SJCRH30 (cell line): ENCODE measurements at places on chromosomes 2 and 18. TPM values are rescaled to one million over a fixed set of nuclear protein-coding genes. Genes with fewer than 3 reads are reported as not detected.

GRCh38 chr18:76446321-76447257 is 48.5 kb downstream of the ZNF516 start:
- no peaks in the 10 kb centered on the region for H3K36me3 ChIP-seq
- DNase-seq = no peak
- no peaks in the 10 kb centered on the region for H3K27me3 ChIP-seq
- no peak overlapping the region for H3K4me3 ChIP-seq
- H3K4me1 ChIP-seq = no peaks in the 10 kb centered on the region

Gene GAL3ST2
- total RNA-seq = not detected in 2 replicates

DNA sequence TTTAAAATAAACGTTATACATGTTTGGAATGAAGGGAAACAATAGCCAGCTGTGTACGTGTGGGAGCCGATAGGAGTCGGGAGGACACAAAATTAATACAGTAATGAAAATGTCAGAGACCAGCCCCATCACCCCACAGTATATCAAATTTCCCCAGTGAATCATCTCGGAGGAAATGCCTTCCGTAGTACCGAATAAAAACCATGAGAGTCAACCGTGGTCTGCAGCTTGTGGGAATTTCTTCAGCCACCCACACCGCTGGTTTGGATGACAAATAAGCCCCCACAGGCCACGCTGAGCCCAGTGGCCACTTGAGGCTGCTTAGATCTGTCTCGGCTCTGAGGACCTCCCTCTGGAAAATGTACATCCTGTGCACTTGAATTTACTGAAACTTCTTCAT is 133.7 kb downstream of the COL6A3 start:
- H3K4me1 ChIP-seq = peaks cover 11% of the 10 kb centered on the region
- no peak overlapping the region for H3K4me3 ChIP-seq
- H3K36me3 ChIP-seq = no peaks in the 10 kb centered on the region
- H3K27me3 ChIP-seq = no peaks in the 10 kb centered on the region; the same call in 1 of the 2 replicates
- peak; percentile 39 for DNase-seq

DNA sequence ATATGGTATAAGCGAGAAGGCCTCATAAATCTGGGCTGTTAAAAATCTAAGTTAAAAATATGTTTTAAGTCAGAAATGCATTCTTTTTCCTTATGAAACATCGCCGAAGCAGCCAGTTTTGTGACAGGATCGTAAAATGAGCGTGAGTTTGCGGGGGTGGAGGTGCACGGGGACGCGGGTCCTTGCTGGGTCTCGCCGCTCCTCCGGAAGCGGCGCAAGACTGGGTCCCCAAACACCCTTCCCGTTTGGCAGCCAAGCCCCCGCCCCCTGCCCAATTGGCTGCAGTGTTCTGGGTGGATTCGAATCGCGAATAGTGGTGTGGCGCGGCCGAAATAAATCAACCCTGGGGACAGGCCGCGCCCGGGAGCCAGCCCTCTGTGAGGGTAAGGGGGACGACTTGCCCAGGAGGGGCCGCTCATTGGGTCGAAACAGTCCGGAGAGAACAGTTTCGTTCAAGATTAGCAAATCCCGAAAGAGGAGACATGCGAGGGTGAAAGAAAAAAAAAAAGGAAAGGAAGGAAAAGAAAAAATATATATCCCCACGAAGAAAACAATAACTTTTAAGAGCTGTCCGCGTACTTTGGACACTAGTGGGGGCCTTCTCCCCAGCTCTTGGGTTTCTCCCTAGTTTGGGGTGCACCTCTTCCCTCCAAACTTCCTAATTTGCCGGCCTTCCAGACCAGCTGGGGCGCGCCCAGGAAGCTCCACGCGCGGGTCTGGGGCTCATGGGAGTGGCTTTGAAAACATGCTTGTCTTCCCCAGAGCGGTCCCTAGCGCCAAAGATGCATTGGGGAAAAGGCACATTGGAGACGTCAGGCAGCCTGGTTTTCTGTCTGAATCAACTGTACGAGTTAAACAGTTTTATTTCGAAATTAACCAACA is 3.1 kb upstream of the GATA6 start:
- H3K27ac ChIP-seq = no peak overlapping the region
- no peaks in the 10 kb centered on the region for H3K27me3 ChIP-seq
- DNase-seq = no peak
- no peaks in the 10 kb centered on the region for H3K4me1 ChIP-seq

Gene ERFE
- total RNA-seq = 10.4 and 10.5 TPM in 2 replicates

Gene LYPD1
- 0.04 TPM in 1 of 2 replicates, not detected in the other for total RNA-seq

DNA sequence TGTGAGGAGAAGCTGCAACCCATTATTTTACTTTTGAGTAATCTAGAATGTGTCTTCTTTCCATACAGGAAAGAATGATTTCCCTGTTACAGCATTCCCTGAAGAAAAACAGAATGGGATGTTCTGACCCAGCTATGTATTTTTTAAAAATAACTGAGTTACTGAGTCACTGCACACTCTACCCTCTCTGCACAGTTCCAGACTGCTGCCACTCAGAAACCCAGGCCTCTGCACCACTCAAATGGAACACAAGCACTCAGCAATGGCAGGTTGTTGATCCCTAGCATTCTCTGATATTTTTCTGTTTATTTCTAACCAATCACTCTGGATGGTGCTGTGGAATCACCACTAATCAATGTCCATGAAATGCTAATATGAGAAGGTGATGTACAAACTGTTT is 1300.0 kb upstream of the FAM98A start:
- DNase-seq = no peak
- H3K36me3 ChIP-seq = no peaks in the 10 kb centered on the region
- no peak overlapping the region for H3K4me3 ChIP-seq

DNA sequence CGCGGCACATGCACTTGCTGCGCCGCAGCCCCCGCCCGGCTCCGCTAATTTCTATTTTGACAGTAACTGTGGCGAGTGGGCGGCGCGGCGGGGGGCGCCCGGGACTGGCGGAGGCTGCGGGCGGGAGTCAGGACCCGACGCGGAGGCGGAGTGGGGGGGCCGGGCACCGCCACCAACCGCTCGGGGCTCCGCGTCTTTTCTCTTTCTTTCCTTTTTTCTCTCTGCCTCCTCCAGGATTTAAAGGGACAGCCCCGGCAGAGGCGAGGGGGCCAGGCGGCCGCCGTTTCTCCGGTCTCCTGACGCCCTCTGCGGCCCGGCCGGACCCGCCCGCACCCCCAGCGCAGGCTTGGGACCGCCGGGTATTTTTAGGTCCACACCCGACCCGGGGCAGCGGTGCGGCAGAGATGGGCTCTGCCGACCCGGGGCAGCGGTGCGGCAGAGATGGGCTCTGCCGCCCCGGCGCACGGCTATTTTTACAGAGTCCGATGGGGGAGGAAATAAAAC is 460 bp upstream of the ZBTB7C start:
- H3K27me3 ChIP-seq = no peaks in the 10 kb centered on the region
- no peaks in the 10 kb centered on the region for H3K36me3 ChIP-seq
- H3K4me3 ChIP-seq = peak overlapping the region; percentile 64
- DNase-seq = no peak
- H3K4me1 ChIP-seq = no peaks in the 10 kb centered on the region
- H3K27ac ChIP-seq = no peak overlapping the region

- no peak overlapping the region for H3K4me3 ChIP-seq
- H3K36me3 ChIP-seq = no peaks in the 10 kb centered on the region
- H3K27me3 ChIP-seq = no peaks in the 10 kb centered on the region
- no peak overlapping the region for H3K27ac ChIP-seq
- DNase-seq = no peak
- no peaks in the 10 kb centered on the region for H3K4me1 ChIP-seq
Measured at GRCh38 chr2:130726614-130727180, 2.2 kb upstream of the GPR148 start.

DNA sequence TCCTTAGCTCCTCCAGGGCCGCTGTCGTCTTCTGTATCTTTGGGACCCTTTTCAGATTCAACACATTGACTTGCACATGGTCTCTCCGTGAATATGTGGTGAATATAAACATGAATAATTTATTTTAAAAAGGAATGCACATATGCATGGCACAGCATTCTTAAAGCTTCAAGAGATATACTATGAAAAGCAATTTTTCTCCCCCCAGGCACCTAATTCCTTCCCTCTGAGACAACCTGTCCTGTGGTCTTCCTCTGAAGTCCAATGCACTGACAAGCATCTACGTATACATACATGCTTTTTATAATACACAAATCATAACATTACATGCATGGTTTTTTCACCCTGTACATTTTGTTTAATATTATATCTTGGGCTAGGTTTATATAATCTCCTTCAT is 285.1 kb downstream of the MYT1L start:
- DNase-seq = no peak
- peaks cover 7% of the 10 kb centered on the region; the same call in 1 of the 2 replicates for H3K27me3 ChIP-seq
- no peak overlapping the region for H3K4me3 ChIP-seq
- no peaks in the 10 kb centered on the region for H3K36me3 ChIP-seq

- DNase-seq = no peak
- H3K27ac ChIP-seq = no peak overlapping the region
- no peaks in the 10 kb centered on the region for H3K36me3 ChIP-seq
Measured at GRCh38 chr2:128423788-128424165, 105.1 kb upstream of the HS6ST1 start.

GRCh38 chr2:212114489-212114888 is 424.1 kb downstream of the ERBB4 start:
- H3K27me3 ChIP-seq = no peaks in the 10 kb centered on the region
- H3K4me1 ChIP-seq = no peaks in the 10 kb centered on the region
- no peaks in the 10 kb centered on the region for H3K36me3 ChIP-seq
- H3K4me3 ChIP-seq = no peak overlapping the region
- DNase-seq = no peak

DNA sequence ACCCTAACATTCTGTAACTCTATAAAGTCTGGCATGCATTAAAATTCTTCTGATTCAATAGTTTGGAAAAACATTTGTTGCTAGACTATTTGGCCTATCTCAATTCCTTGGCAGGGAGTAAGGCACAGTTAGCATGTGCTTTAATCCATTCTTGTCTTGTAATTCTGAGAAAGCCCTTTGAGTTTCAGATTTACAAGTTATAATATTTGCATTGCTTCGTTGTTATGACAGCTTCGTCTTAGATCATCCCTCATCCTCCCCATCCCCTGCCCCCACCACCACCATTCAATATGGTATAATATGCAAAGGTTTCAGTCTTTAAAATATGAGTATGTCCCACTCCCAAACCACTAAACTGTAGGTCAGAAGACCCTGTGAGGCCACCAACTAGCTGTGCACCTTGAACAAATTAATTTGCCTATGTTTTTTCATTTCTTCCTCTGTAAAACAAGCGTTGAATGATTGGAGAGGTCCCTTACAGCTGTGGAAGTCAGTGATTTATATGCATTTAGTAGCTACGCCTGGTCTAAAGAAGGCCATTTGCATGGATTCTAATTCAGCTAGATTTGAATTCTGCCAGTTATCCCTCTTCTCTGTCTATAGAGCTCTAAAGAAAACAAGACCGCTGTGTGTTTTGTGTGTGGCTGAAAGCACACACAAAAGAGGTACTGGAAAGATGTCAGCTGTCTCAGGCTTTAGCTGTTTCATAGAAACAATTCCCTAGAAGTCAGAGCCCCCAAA is 591 bp downstream of the C2orf80 start:
- peaks cover 2% of the 10 kb centered on the region for H3K4me1 ChIP-seq
- no peaks in the 10 kb centered on the region for H3K36me3 ChIP-seq
- no peak for DNase-seq
- H3K27me3 ChIP-seq = no peaks in the 10 kb centered on the region
- H3K4me3 ChIP-seq = no peak overlapping the region

Gene HOXD12
- total RNA-seq = 0.10 TPM in 1 of 2 replicates, not detected in the other

- H3K27me3 ChIP-seq = peaks cover 30% of the 10 kb centered on the region
- H3K36me3 ChIP-seq = no peaks in the 10 kb centered on the region
- no peak overlapping the region for H3K27ac ChIP-seq
- DNase-seq = no peak
- peaks cover 7% of the 10 kb centered on the region; the same call in 1 of the 2 replicates for H3K4me1 ChIP-seq
Measured at GRCh38 chr2:241769819-241770184, 6.8 kb upstream of the GAL3ST2 start.

- no peak overlapping the region for H3K4me3 ChIP-seq
- no peak for DNase-seq
- H3K27me3 ChIP-seq = no peaks in the 10 kb centered on the region
- H3K4me1 ChIP-seq = peaks cover 2% of the 10 kb centered on the region; the same call in 1 of the 2 replicates
- H3K27ac ChIP-seq = no peak overlapping the region
Measured at GRCh38 chr2:174044556-174044955, 79.4 kb upstream of the SP3 start.

- no peaks in the 10 kb centered on the region for H3K27me3 ChIP-seq
- DNase-seq = no peak
- no peaks in the 10 kb centered on the region for H3K36me3 ChIP-seq
Measured at GRCh38 chr18:524466-524865, 24.0 kb upstream of the COLEC12 start.

- no peak overlapping the region for H3K4me3 ChIP-seq
- DNase-seq = no peak
- H3K4me1 ChIP-seq = peaks cover 12% of the 10 kb centered on the region
- H3K27me3 ChIP-seq = no peaks in the 10 kb centered on the region
- H3K27ac ChIP-seq = no peak overlapping the region
Measured at GRCh38 chr2:6922201-6922656, 5.0 kb downstream of the RNF144A start.

Gene GNLY
- total RNA-seq = not detected in 2 replicates

DNA sequence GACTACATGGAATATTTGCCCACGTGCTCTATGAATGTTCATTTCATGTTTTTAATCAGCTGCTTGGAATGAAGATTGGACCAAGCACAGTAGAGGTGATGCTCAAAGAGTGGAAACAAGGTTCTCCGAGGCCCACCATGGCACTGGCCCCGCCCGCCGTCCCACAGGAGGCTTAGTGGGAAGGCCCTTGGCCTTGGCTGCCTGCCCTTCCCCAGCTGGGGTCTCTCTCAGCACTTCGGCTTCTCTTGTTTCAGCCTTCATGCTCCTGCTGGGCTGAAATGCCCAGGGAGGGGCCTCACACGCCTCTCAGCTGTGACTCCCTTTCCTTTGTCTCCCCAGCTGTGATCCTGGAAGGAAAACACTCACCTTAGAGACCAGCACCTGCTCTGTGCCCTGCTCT is 833.2 kb downstream of the GALR1 start:
- H3K4me1 ChIP-seq = no peaks in the 10 kb centered on the region
- no peaks in the 10 kb centered on the region for H3K27me3 ChIP-seq
- DNase-seq = no peak
- H3K4me3 ChIP-seq = no peak overlapping the region

GRCh38 chr2:117613101-117613500 is 201.4 kb upstream of the DDX18 start:
- H3K36me3 ChIP-seq = no peaks in the 10 kb centered on the region
- no peak for DNase-seq
- no peak overlapping the region for H3K4me3 ChIP-seq
- no peaks in the 10 kb centered on the region for H3K4me1 ChIP-seq
- no peaks in the 10 kb centered on the region for H3K27me3 ChIP-seq

- H3K27ac ChIP-seq = no peak overlapping the region
- H3K36me3 ChIP-seq = peaks cover 50% of the 10 kb centered on the region
- H3K4me3 ChIP-seq = no peak overlapping the region
- DNase-seq = no peak
- H3K27me3 ChIP-seq = no peaks in the 10 kb centered on the region
- no peaks in the 10 kb centered on the region for H3K4me1 ChIP-seq
Measured at GRCh38 chr2:24577481-24577880, 86.4 kb downstream of the NCOA1 start.

DNA sequence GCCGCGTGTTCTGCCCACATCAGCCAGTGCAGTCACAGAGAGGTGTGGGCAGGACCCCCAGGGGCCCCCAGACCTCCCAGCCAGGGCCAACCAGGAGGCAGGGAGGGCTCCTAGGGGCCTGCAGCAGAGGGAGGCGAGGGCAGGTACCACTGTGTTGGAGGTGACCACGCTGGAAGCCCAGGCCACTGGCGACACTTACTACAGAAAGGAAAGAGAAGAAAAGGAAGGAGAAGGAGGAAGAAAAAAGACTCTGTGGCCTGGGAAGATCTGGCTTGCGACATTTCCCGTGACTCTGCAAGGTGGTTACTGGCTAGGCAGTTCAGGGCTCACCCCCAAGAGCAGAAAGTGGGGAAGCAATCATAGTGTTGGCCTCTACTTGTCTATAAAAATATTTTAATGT is 98.1 kb upstream of the BCL2L11 start:
- no peaks in the 10 kb centered on the region for H3K4me1 ChIP-seq
- H3K27me3 ChIP-seq = no peaks in the 10 kb centered on the region
- H3K4me3 ChIP-seq = no peak overlapping the region
- no peaks in the 10 kb centered on the region for H3K36me3 ChIP-seq
